ENCODE measurements at places on chromosomes 1 and 21.

DNA sequence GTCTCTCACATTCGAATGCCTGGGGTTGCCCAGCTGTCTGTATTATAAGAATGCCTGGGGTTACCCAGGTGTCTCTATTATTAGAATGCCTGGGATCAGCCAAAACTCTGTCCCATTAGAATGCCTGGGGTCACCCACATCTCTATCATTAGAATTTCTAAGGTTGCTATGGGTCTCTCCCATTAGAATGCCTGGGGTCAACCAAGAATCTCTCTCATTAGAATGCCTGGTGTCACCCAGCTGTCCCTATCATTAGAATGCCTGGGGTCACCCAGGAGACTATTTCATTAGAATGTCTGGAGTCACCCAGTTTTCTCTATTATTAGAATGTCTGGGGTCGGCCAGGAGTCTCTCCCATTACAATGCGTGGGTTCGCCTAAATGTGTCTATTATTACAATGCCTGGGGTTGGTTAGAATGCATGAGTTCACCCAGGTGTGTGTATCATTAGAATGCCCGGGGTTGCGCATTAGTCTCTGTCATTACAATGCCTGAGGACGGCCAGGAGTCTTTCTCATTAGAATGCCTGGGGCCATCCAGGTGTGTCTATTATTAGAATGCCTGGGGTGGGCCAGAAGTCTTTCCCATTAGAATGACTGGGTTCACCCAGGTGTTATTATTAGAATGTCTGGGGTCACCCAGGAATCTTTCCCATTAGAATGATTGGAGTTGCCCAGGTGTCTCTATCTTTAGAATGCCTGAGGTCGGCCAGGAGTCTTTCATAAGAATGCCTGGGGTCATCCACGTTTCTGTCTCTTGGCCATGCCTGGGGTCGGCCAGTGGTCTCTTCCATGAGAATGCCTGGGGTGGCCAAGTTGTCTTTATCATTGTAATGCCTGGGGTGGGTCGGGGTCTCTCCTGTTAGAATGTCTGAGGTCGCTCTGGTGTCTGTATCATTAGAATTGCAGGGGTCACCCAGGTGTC is 59.6 kb downstream of the RNF187 start:
- DNase-seq, result no peak

GRCh38 chr1:25197982-25198662 is 34.2 kb downstream of the SYF2 start:
- no peak for DNase-seq

GRCh38 chr1:9314111-9314510 is 21.4 kb downstream of the SPSB1 start:
- DNase-seq, result no peak

DNA sequence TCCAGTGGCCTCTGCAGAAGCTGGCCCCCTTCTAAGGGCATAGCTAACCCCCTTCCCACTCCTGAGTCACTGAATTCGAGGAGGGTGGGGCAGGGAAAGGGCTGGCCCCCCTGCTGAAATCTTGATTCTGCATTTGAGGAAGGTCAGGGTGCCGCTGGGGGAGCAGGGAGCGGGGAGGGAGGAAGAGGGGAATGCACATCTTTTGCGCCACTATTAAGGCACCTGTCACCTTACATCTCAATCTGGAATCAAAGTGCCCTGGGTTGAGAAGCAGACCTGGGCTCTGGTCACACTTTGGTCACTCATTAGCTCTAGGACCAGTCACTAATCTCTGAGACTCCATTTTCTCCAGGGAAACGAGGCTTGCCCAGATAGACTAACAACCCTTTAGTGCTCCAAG is 62.0 kb downstream of the TOR1AIP2 start:
- DNase-seq, result no peak

GRCh38 chr1:156767879-156768604 is 707 bp downstream of the PRCC start:
- no peak for DNase-seq

DNA sequence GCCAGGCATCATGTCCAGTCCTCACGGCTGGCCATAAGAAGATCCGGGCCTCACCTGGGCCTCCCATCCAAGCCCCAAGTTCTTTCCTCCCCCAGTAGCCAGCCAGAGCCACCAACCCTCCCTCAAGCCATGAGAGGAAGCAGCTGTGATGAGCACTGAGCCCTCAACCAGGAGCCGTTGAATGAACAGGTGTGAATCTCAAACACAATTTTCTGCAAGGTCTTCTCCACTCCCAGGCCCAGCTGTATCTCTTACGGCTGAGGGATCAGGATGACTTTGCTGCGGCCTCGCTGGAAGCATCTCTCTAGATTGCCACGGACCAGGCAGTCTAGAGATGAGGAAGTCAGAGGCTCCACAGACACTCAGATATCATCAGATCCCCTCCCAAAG is 9.8 kb upstream of the CLDN14 start:
- no peak for DNase-seq

- peak; percentile 52 for DNase-seq
Observed at GRCh38 chr21:25735646-25736597, 1.1 kb downstream of the GABPA start.

DNA sequence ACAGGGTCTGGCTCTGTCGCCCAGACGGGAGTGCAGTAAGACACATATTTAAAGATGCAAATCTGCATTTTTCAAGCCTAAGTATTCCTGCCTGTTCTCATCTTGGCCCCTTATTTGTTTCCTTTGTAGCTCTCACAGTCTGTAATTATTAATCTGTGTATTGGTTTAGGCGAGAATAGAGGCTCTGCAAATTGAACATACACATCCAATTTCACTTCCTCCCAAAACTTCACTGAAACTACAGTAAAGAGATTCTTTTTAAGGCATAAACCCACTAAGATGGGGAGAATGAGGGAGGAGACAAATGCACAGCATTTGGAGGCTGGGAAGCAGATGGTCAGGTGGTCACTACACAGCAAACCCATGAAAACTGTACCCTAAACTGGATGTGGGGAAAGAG is 21.0 kb downstream of the HMGN2 start:
- DNase-seq, result no peak

GRCh38 chr21:27329255-27329851 is 362.5 kb upstream of the ADAMTS5 start:
- no peak for DNase-seq

GRCh38 chr1:23217421-23218115 is at the start of gene HTR1D:
Gene HTR1D, minus strand, starts transcription at chr1:23217502. Its CDS starts 23,283 bp downstream, at chr1:23194219.
- no peak for DNase-seq
